Stimulated activated CD4-positive, alpha-beta T cell treated with anti-CD3 and anti-CD28 coated beads, Interleukin-15, amount 100 ng/mL, for 24 hours (primary cell): ENCODE measurements at places on chromosomes 2 and 18.

DNA sequence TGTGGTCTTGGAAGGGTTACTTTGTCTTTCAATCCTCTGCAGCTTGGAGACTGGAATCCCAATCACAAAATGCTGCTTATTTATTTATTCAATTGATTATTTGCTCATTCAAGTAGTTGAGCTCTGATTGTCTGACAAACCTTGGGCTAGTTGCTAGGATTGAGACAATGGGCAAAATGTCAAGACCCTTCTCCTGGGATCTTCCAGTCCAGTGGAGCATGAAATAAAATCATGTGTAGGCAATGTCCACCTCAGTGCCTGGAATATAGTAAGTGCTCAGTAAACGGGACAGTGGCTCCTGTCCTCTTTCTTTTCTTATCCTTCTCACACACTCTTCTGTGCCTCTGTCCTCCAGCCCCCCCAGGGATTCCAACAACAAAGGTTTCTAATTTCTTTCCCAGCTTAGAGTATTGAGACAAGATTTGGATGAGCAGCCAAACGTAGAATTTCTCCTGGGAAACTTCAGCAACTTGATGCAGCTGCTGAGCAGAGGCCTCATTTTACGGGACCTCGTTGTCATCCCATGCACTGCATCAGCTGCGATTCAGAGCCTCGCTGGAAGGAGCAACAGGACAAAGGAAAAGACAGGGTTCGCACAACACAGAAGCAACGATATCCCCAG is 545.0 kb downstream of the SOX11 start:
- DNase-seq, result no peak

DNA sequence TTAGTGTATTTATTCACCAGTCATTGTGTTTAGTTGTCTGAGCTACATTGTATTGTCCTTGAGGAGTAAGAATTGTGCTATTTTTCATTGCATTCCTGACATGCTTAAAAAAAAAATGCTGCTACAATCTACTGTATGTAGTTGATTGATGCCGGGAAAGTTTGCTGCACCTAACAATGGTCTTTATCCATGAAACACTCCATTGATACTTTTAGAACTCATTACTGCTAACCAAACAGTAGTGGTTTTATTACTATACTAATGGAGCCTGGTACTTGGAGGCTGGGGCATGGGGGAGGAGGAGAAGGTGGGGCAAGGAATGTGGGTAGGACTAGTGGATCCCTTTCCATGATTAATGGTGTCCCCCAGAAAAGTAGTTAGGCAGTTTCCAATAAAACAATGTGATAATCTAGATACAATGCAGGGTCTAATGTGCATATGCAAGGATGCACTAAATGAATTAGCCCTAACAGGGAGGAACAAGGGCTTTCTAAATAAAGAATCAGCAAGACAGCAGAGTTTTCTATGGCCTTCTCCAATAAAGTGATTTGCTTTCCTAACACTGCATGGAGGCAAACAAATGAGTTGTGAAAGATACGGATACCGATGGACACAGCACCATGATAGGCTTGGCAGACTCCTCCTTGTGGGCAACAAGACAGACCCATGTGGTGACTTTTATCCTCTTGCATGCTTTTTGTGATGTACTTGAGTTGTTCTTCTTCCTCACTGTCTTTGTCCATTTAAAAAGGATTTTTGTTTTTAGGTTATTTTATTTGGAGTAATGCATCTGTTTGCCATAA is 78.5 kb downstream of the FMNL2 start:
- DNase-seq, result no peak

DNA sequence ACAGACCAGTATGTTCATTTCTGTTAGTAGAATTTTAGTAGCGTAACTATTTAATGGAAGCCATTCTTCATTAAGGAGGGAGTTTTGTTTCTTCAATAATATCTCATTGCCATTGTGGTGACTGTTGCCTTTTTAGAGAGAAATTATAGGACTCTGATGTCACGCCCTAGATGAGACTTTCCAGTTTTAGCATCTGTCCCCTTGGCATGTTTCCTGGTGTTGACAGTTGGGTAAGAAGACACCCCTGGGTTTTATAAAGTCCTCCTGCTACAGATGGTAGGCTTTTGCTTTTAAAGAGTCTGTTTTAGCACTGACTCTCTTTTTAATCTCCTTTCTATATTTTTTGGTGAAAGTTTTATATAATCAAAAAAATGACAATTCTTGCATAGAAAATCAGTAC is 41.9 kb downstream of the KCNJ3 start:
- DNase-seq, result no peak

GRCh38 chr2:215598376-215598975 is 162.6 kb upstream of the FN1 start:
- DNase-seq, result no peak
